ENCODE measurements at places on chromosomes 2 and 18. TPM values are rescaled to one million over a fixed set of nuclear protein-coding genes. Genes with fewer than 3 reads are reported as not detected.

GRCh38 chr18:59718108-59718463 lies 20.9 kb upstream of the CCBE1 start:
- DNase-seq = no peak

GRCh38 chr18:58896734-58897508 lies 32.2 kb downstream of the ZNF532 start:
- no peak for DNase-seq

DNA sequence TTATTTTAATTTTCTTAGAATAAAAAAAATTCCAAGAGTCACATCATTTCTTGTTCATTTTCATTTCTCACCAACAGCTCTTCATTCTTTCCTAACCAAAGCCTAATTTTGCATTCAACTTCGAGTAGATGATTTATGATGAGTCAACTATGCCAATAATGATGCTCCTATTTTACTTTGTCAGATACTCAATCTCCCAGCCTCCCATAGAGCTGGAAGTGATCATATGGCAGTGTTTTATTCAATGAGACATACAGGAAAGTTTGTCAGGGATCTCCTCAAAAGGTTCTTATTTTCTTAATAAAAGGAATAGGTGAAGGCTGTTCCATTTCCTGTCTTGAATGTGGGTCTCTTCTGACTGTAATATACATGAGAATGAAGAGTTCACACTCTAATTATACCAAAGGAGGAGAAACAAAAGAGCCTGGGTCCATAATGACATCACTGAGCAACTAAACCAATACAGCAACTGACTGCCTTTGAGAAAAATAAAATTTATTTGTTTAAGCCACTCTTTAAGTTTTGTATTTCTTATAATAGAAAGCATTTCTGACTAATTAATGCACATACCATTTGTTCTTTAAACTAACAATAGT lies 231.2 kb upstream of the CYP26B1 start:
- no peak for DNase-seq

GRCh38 chr2:107337209-107337898 lies 451.4 kb upstream of the ST6GAL2 start:
- no peak for DNase-seq

- no peak for DNase-seq
These were observed 182.6 kb downstream of the DCDC2C start for GRCh38 chr2:3885629-3886628.

DNA sequence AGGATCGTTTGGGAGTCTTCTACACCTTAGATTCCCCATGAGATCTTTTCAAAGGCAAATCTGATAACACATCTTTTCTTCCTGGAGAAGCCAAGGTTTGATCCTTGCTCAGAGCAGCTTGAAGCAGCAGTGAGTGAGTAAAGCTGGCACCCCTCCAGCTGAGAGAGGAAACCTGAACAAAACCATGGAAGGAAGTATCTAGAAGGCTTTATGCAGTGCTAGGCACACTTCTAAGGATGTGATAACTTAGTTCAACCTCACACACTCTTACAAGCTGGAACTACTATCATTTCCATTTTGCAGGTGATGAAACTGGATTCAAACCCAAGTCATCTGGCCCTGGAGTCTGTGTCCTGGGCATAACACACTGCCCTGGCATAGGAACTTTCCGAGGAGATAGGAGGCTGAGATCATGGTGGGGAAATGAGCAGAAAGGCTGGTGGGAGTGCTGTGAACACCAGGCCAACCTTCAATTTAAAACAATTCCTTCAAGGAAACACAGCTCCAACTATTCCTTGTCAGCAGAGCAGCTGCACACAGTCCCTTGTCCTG lies 71.2 kb downstream of the CTAGE1 start:
- DNase-seq = peak; percentile 71

GRCh38 chr2:29390136-29390535 lies 274.9 kb downstream of the CLIP4 start:
- no peak for DNase-seq

GRCh38 chr18:62339106-62339988 lies 14.2 kb downstream of the TNFRSF11A start:
- DNase-seq = no peak

DNA sequence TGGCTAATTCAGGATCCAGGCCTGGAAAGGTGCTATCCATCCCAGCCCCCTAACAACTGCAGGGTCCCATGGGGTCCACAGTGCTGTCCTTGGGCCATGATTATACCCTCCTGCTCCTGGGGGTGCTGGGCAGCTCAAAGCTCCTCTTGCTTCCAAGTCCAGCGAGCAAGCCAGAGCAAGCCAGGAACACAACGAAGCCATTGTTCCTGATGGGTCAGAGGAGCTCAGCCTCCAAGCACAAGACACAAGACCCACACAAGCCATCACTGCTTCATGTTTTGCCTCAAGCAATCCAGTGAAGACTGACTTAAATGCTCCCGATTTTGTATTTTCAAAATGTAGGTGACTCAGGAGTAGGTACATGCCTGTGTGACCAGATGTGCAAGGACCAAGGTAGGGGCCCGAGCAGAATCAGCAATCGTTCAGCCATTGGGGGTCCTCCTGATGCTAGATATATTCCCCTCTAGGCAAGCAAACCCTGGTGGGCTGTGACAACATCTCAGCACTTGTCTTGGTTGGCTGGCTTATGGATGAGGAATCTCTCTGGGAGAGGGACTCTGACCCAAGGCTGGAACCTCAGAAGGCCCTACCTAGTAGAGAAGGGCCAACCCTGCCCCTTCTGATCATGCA lies 90.8 kb downstream of the EPAS1 start:
- DNase-seq = peak; percentile 6

GRCh38 chr2:239162976-239163687 lies 237.7 kb downstream of the HDAC4 start:
- peak; percentile 7 for DNase-seq

Gene NIFK
- total RNA-seq = 21.2 TPM

Gene VWA3B
- not detected for total RNA-seq
